ENCODE measurements at places on chromosomes 3 and 15.

- ATAC-seq: no peak
Measured at GRCh38 chr3:42982645-42983412, 3.7 kb downstream of the GASK1A start.

GRCh38 chr3:100634493-100635272, 25.3 kb downstream of the ADGRG7 start:
- ATAC-seq: no peak

- no peak for ATAC-seq
Measured at GRCh38 chr3:140006331-140006730, 71.3 kb downstream of the CLSTN2 start.

- no peak for ATAC-seq
Measured at GRCh38 chr3:65412588-65412987, 626.1 kb downstream of the MAGI1 start.

GRCh38 chr3:124768812-124769211, 38.6 kb downstream of the UMPS start:
- ATAC-seq: no peak

DNA sequence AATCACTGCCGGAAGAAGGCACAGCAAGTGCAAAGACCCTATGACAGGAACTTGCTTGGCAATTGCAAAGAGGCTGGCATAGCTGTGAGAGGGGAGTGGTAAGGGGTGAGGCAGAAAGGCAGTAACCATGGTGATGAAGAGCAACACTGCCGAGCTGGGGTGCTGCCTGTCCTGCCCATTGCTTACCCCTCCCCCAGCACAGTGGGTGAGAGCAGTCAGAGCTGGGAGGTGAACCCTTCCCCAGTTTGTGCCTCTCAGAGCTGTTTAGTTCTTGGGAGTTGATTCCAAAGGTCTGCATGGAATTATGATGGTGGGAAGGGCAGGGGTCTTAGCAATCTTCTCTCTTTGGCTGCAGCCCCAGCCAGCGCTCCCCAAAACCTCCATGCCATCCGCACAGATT, 8.8 kb downstream of the TYRO3 start:
- no peak for ATAC-seq

DNA sequence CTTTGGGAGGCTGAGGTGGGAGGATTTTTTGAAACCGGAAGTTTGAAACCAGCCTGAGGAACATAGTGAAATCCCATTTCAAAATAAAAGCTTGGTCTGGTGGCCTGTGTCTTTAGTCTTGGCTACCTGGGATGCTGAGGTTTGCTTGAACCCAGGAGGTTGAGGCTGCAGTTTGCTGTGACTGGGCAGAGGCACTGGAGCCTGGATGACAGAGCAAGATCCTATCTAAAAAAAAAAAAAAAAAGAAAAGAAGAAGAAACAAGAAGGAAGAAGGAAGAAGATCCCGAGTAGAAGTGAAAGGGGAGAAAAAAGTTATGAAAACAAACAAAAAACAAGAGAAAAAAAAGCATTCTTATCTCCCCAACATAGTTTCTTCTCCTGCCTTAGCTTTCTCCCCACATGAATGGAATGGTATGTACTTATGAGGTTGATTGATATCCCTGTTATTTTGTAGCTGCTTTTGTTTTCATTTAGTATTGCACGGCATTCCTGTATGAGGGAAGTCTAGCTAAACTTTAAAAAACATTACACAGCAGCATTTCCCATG, 42.4 kb downstream of the TMEM40 start:
- no peak for ATAC-seq

DNA sequence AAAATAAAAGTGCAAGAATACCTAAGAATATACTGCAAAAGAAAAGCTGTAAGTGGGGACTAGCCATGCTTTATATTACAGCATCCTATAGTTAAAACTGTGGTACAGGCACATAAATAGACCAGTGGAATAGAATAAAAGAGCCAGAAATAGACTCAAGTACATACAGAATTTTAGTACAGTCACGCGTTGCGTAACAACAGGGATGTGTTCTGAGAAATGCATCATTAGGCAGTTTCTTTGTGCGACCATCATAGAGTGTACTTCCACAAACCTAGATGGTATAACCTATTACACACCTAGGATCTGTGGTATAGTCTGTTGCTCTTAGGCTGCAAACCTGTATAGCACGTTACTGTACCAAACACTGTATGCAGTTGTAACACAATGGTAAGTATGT, 61.8 kb downstream of the PCCB start:
- no peak for ATAC-seq

All from activated CD4-positive, CD25-positive, alpha-beta regulatory T cell treated with anti-CD3 and anti-CD28 coated beads, Interleukin-2, amount 50 U/mL, for 24 hours (primary cell).